Naive B cell (primary cell): ENCODE measurements at places on chromosomes 12 and 14. TPM values are rescaled to one million over a fixed set of nuclear protein-coding genes. Genes with fewer than 3 reads are reported as not detected.
A peak's percentile ranks its signal among the peaks of the same experiment; 100 is the strongest.

The AKT1 gene
- 15.3 TPM for polyA plus RNA-seq

The C12orf54 gene
- polyA plus RNA-seq: not detected

The SDSL gene
- not detected for polyA plus RNA-seq

The GALNT16 gene
- not detected for polyA plus RNA-seq

The CEBPE gene
- not detected for polyA plus RNA-seq

The NELL2 gene
- polyA plus RNA-seq: 0.23 TPM

- peaks cover 42% of the 10 kb centered on the region for H3K27me3 ChIP-seq
- peaks cover 62% of the 10 kb centered on the region for H3K4me1 ChIP-seq
- peak; percentile 64 for DNase-seq
- no peaks in the 10 kb centered on the region for H3K36me3 ChIP-seq
These were observed 8.1 kb downstream of the STAC3 start for GRCh38 chr12:57242691-57243454.

GRCh38 chr14:24695265-24696241 lies 61.6 kb upstream of the GZMB start:
- DNase-seq: peak; percentile 67
- H3K27ac ChIP-seq: no peak overlapping the region
- no peaks in the 10 kb centered on the region for H3K27me3 ChIP-seq
- H3K4me1 ChIP-seq: peaks cover 33% of the 10 kb centered on the region

DNA sequence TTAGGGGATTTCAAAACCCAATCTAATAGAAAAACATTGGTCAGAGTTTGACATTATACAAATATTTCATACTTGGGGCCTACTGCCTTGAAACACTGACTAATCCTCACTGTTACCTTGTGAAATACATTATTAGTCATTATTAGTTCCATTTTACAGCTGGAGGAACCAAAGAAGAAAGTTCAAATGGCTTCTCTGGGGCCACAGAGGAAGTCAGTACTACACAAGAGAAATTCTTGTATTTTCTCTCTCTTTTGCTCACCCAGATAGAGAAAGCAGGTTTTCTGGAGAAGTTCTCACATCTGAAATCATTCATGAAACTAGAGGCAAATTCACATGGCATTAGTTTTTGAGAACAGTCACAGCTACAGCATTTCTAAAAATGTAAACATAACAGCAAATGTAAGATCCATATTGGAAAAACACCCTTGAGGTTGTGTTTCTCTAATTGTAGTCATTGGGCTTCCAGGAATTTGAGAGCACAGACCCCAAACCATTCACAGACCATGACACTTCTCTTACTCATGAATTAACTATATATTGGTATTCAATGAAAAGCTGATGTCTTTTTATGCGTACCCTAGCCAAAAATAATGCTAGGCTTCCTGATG lies 83.0 kb downstream of the LLPH start:
- H3K27me3 ChIP-seq: no peaks in the 10 kb centered on the region
- H3K36me3 ChIP-seq: no peaks in the 10 kb centered on the region
- DNase-seq: no peak
- H3K4me3 ChIP-seq: no peak overlapping the region
- no peak overlapping the region for H3K27ac ChIP-seq

- H3K4me3 ChIP-seq: no peak overlapping the region
- no peaks in the 10 kb centered on the region for H3K27me3 ChIP-seq
- no peak overlapping the region for H3K27ac ChIP-seq
- H3K4me1 ChIP-seq: peaks cover 12% of the 10 kb centered on the region
- H3K36me3 ChIP-seq: peaks cover 10% of the 10 kb centered on the region
These were observed 14.4 kb downstream of the SPRYD3 start for GRCh38 chr12:53064613-53065436.

GRCh38 chr14:58617619-58618018 lies 20.1 kb upstream of the DACT1 start:
- H3K4me1 ChIP-seq: no peaks in the 10 kb centered on the region
- H3K27ac ChIP-seq: no peak overlapping the region
- H3K27me3 ChIP-seq: no peaks in the 10 kb centered on the region
- no peaks in the 10 kb centered on the region for H3K36me3 ChIP-seq

DNA sequence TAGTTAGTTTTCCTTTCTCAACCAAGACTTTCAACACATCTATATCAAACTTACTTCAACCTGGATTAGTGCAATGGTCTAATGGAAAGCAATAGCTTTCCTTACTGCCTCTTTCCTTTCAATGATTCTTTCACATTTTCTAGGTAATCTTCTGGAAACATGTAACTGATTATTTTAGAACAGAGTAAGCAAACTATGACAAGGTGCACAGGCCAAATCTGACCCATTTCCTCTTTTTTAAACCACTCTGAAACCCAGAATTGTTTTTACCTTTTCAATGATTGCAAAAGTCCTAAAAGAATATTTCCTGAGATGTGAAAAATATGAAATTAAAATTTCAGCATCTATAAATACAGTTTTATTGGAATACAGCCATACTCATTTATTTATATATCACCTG lies 81.6 kb upstream of the TMTC2 start:
- H3K27ac ChIP-seq: no peak overlapping the region
- H3K36me3 ChIP-seq: no peaks in the 10 kb centered on the region
- no peak overlapping the region for H3K4me3 ChIP-seq
- no peaks in the 10 kb centered on the region for H3K4me1 ChIP-seq
- H3K27me3 ChIP-seq: no peaks in the 10 kb centered on the region

DNA sequence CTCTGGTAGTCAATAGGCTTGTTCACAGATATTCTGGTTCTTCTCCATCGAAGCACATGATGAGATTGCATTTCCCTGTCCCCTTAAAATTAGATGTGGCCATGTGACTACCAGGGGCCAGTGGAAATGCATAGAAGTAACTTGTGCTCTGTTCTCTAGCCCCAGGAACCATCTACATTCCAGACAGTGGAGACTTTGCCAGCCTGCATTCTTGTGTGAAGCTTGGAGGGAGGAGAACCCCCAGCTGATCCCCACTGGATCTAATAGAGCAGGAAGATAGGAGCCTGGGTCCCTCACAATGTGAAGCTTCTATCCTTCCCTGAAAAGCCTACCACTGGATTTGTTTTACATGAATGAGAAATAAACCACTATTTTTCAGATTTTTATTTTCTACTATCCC lies 130.1 kb downstream of the KITLG start:
- no peak overlapping the region for H3K27ac ChIP-seq
- no peaks in the 10 kb centered on the region for H3K36me3 ChIP-seq
- no peak overlapping the region for H3K4me3 ChIP-seq
- no peaks in the 10 kb centered on the region for H3K4me1 ChIP-seq

DNA sequence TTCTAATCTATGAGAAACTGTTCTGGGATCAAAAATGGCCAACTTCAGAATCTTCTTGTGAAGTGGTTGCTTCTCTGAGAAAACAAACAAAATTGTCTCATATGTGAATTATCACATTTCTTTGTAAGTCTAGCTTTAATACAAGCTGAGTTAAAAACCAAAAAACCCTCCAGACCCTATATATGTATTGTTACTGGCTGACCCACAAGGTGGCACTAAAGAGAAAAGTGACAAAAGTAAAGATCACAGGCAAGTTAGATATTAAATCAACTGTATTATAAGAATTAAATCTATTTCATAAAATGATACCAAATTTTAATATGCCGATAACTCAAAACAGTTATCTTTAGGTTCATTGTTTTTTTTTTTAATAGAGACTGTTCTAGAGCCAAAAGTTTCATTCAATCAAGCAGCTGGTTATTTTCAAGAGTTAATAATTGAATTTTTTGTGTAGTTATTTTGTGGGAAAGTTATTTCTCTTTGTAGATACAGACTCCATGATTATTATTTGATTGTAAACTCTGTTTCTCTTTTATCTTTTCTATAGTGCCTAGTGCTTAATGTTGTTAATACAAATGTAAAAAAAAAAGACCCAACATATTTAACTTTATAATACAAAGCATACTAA lies 7.5 kb upstream of the TRHDE start:
- no peak overlapping the region for H3K4me3 ChIP-seq
- DNase-seq: no peak
- peaks cover 10% of the 10 kb centered on the region for H3K27me3 ChIP-seq
- H3K36me3 ChIP-seq: no peaks in the 10 kb centered on the region
- no peaks in the 10 kb centered on the region for H3K4me1 ChIP-seq

DNA sequence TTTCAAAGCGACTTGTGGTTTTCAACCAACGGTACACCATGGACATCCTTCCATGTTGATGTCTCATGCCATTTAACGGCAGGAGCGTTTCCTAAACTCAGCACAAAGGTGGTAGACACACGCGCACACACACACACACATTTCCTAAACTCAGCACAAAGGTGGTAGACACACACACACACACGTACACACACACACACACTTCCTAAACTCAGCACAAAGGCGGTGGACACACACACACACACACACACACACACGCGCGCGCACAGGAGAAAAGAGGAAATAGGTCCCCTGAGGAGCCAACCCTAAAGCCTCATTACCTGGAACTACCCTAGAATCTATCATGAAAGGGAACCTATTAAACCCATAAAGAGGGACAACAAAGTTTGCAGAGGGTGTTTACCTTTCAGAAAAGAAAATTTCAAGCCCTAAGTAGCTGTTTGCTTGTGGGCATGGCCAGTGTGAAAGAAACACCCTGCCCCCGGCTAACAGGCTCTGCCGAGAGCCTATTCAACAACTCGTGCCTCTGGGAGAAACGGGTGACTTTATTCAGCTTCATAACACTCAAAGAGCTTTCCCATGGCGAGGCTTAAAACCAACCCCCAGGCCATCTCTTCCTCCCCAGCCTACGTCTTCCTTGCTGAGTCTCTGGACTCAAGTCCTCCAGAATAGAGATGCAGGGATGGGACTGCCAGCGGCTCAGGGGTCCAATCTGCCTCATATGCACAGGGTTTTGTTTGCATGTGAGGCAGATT lies 31.8 kb downstream of the SLC8B1 start:
- H3K27ac ChIP-seq: peak overlapping the region; percentile 44
- peak overlapping the region; percentile 44 for H3K4me3 ChIP-seq
- H3K36me3 ChIP-seq: peaks cover 8% of the 10 kb centered on the region
- peaks cover 34% of the 10 kb centered on the region for H3K4me1 ChIP-seq

GRCh38 chr12:132360906-132361777 lies 31.8 kb upstream of the GALNT9 start:
- no peak overlapping the region for H3K27ac ChIP-seq
- no peak for DNase-seq
- no peak overlapping the region for H3K4me3 ChIP-seq
- H3K36me3 ChIP-seq: no peaks in the 10 kb centered on the region

- no peaks in the 10 kb centered on the region for H3K27me3 ChIP-seq
- no peak for DNase-seq
- peaks cover 6% of the 10 kb centered on the region for H3K36me3 ChIP-seq
- peaks cover 15% of the 10 kb centered on the region for H3K4me1 ChIP-seq
- no peak overlapping the region for H3K4me3 ChIP-seq
- H3K27ac ChIP-seq: no peak overlapping the region
These were observed 151.4 kb downstream of the SSPN start for GRCh38 chr12:26346736-26347135.
